ENCODE measurements at places on chromosomes 1 and 21. TPM values are rescaled to one million over a fixed set of nuclear protein-coding genes. Genes with fewer than 3 reads are reported as not detected.
A peak's percentile ranks its signal among the peaks of the same experiment; 100 is the strongest.

GRCh38 chr1:62274496-62275485 lies 44.4 kb downstream of the KANK4 start:
- no peak overlapping the region for H3K4me3 ChIP-seq
- H3K36me3 ChIP-seq = no peaks in the 10 kb centered on the region
- peaks cover 42% of the 10 kb centered on the region for H3K4me1 ChIP-seq
- H3K27ac ChIP-seq = no peak overlapping the region

GRCh38 chr1:165671526-165671925 lies 26.8 kb downstream of the ALDH9A1 start:
- no peak overlapping the region for H3K27ac ChIP-seq
- no peak overlapping the region for H3K4me3 ChIP-seq
- peaks cover 5% of the 10 kb centered on the region for H3K36me3 ChIP-seq
- DNase-seq = no peak
- no peaks in the 10 kb centered on the region for H3K27me3 ChIP-seq
- no peaks in the 10 kb centered on the region for H3K4me1 ChIP-seq

DNA sequence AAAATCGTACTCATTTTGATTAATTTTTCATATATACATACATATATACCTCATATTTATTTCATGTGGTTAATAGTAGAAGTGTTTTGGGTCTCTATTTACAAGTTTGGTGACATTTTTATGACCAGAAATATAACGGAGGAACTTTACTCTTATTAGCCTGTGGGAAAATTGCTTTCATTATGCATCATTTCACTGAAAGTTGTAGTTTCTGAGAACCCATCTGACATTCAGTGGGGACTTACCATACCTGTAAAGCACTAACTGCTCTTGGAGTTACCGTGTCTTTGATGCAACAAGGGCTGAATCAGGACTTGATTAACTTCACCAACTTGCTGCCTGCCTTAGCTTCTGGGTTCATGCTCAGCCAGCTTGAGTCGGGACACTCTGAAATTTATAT lies 49.9 kb upstream of the ITPKB start:
- H3K4me3 ChIP-seq = no peak overlapping the region
- no peak overlapping the region for H3K27ac ChIP-seq
- DNase-seq = no peak
- H3K4me1 ChIP-seq = peaks cover 20% of the 10 kb centered on the region
- no peaks in the 10 kb centered on the region for H3K27me3 ChIP-seq
- no peaks in the 10 kb centered on the region for H3K36me3 ChIP-seq

DNA sequence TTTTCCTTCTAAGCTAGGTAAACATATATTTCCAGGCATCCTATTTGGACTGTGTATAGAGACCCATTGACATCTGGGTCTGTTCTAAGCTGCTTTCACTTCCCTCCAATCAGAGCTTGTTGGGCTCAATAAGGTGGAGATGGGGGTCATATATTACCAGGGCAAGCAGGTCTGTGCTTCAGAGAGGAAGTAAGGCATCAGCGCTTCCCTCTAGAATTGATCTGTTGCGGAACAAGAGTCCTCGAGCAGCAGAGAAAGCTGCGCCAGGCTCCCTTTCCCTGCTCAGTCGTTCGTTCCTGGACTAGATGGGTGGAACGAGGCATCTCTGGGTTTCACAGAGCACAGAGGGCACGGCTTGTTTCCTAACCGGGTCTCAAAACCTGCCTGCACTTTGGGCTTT lies 63.5 kb downstream of the DISC1 start:
- H3K27ac ChIP-seq = no peak overlapping the region
- peaks cover 11% of the 10 kb centered on the region for H3K4me1 ChIP-seq
- no peaks in the 10 kb centered on the region for H3K27me3 ChIP-seq

DNA sequence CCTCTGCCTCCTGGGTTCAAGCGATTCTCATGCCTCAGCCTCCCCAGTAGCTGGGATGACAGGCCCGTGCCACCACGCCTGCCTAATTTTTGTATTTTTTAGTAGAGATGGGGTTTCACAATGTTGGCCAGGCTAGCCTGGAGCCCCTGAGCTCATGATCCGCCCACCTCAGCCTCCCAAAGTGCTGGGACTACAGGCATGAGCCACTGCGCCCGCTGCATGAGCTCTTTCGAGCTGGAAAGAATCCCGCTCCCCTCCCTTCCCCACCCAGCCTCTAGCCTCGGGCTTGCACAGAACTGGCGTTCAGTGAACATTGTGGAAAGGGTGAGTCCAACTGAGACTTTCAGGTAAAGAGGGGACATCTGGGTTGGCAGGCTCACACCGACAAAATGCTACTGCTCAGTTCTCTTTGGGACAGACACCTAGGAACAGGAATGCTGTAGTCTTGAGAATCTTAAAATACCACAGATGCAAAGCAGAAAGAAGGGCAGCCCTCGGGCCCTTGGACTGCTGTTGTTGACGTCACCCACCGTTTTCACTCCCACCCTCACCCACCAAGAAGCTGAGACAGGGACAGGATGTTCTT lies 9.7 kb upstream of the GNG4 start:
- no peak overlapping the region for H3K27ac ChIP-seq
- H3K36me3 ChIP-seq = no peaks in the 10 kb centered on the region
- no peaks in the 10 kb centered on the region for H3K4me1 ChIP-seq
- H3K27me3 ChIP-seq = no peaks in the 10 kb centered on the region

DNA sequence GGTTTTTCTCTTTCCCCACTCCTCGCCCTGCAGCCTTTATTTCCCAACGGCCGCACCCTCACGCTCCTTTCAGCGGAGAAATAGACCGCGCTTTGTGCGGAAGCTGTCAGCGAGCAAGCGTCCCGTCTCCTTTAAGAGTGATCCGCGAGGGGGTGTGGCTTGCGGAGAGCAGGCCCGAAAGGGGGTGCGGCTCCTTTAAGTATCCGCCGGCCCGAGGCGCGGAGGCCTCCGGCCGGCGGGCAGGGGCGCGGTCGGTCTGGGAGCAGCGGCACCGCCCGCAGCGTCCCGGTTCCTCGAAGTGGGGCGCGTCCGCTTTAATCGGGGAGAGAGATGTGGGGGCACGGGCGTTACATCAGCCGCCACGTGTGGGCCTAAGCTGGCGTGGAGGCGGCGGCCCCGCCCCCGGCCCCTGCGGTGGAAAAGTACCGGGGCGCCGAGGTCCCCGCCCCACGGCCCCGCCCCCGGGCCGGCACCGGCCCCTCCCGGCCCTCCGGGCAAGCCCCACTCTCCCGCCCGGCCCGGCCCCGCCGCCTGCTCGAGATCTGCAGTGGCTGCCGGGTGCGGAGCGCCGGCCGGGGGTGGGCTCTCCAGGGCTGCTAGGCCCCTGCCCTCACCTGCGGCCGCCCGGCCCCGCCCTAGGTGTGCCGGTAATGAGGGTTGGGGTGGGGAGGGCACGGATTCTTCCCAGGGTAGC lies 1.2 kb downstream of the SLC6A9 start:
- H3K27ac ChIP-seq = peak overlapping the region; percentile 80
- peak overlapping the region; percentile 81 for H3K4me3 ChIP-seq
- DNase-seq = peak; percentile 85
- no peaks in the 10 kb centered on the region for H3K36me3 ChIP-seq

DNA sequence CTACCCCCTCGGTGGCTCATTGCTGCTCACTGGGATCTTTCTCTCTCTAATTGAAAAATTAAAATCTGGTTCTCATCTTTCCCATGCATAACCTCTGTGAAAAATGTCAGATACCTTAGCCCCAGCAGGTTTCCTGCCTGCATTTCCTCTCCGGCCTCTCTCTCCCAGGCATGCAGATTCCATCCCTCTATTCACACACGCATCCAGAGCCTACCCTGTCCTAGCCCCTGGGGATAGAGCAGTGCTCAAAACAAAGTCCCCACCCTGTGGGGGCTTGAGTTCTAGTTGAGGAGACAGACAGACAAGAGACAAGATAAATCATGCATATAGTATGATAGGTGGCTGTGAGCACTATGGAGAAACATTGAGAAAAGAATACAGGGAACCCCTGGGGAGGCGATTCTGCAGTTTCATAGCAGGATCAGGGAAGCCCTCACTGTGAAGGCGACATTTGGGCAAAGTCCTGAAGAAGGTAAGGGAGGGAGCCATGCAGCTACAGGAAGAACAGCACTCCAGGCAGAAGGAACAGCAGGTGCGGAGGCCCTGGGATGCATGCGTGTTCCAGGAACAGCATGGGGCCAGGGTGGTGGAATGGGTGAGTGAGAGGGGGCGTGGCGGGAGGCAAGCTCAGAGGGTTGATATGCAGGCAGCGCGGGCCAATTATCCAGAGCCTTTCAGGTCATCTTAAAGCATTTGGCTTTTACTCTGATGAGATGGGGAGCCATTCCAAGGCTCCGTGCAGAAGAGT lies 3.5 kb upstream of the BSND start:
- peaks cover 50% of the 10 kb centered on the region for H3K27me3 ChIP-seq
- DNase-seq = no peak
- H3K4me1 ChIP-seq = peaks cover 11% of the 10 kb centered on the region

GRCh38 chr1:203691447-203691846 lies 64.8 kb downstream of the ATP2B4 start:
- no peak overlapping the region for H3K27ac ChIP-seq
- H3K4me3 ChIP-seq = no peak overlapping the region
- H3K27me3 ChIP-seq = no peaks in the 10 kb centered on the region

The LCE7A gene
- not detected for total RNA-seq

The TATDN3 gene
- 9.2 TPM for total RNA-seq

GRCh38 chr1:20574686-20575540 lies 14.0 kb upstream of the CDA start:
- no peak overlapping the region for H3K27ac ChIP-seq
- no peaks in the 10 kb centered on the region for H3K36me3 ChIP-seq
- H3K27me3 ChIP-seq = no peaks in the 10 kb centered on the region
- H3K4me1 ChIP-seq = no peaks in the 10 kb centered on the region

- H3K27me3 ChIP-seq = no peaks in the 10 kb centered on the region
- H3K27ac ChIP-seq = no peak overlapping the region
- no peaks in the 10 kb centered on the region for H3K4me1 ChIP-seq
- no peak for DNase-seq
Measured at GRCh38 chr1:46246548-46247435, 771 bp upstream of the RAD54L start.

- no peak overlapping the region for H3K4me3 ChIP-seq
- H3K27me3 ChIP-seq = no peaks in the 10 kb centered on the region
- no peak for DNase-seq
- H3K27ac ChIP-seq = no peak overlapping the region
- H3K36me3 ChIP-seq = no peaks in the 10 kb centered on the region
Measured at GRCh38 chr1:1237874-1238701, 6.1 kb downstream of the B3GALT6 start.

- no peaks in the 10 kb centered on the region for H3K36me3 ChIP-seq
- peaks cover 7% of the 10 kb centered on the region for H3K4me1 ChIP-seq
- peaks cover 37% of the 10 kb centered on the region for H3K27me3 ChIP-seq
Measured at GRCh38 chr1:51329443-51330325, 678 bp downstream of the TTC39A start.

The CDCA8 gene
- total RNA-seq = 0.98 TPM

GRCh38 chr1:19825298-19825697 lies 10.2 kb upstream of the RNF186 start:
- no peak overlapping the region for H3K27ac ChIP-seq
- H3K4me1 ChIP-seq = no peaks in the 10 kb centered on the region
- H3K36me3 ChIP-seq = no peaks in the 10 kb centered on the region

The MAEL gene
- total RNA-seq = not detected

The NEGR1 gene
- total RNA-seq = 57.9 TPM

GRCh38 chr1:100122177-100122576 lies 10.6 kb downstream of the SASS6 start:
- no peaks in the 10 kb centered on the region for H3K36me3 ChIP-seq
- H3K27me3 ChIP-seq = no peaks in the 10 kb centered on the region
- no peak overlapping the region for H3K27ac ChIP-seq
- H3K4me1 ChIP-seq = no peaks in the 10 kb centered on the region
- H3K4me3 ChIP-seq = no peak overlapping the region

The CSDE1 gene
- 528 TPM for total RNA-seq

All from tibial nerve (tissue), 4 donors.